ENCODE measurements at places on chromosomes 2 and 18.

GRCh38 chr2:5368263-5368662 lies 323.9 kb upstream of the SOX11 start:
- DNase-seq = peak; percentile 1

GRCh38 chr18:48659188-48660009 lies 120.6 kb downstream of the CTIF start:
- DNase-seq = no peak

GRCh38 chr2:33459745-33460144 lies 16.7 kb upstream of the RASGRP3 start:
- no peak for DNase-seq

GRCh38 chr18:58069099-58069498 lies 25.1 kb downstream of the NEDD4L start:
- DNase-seq = no peak

GRCh38 chr2:124702777-124703176 lies 677.7 kb downstream of the CNTNAP5 start:
- no peak for DNase-seq

- no peak for DNase-seq
Measured at GRCh38 chr2:196963961-196964360, 37.5 kb upstream of the PGAP1 start.

DNA sequence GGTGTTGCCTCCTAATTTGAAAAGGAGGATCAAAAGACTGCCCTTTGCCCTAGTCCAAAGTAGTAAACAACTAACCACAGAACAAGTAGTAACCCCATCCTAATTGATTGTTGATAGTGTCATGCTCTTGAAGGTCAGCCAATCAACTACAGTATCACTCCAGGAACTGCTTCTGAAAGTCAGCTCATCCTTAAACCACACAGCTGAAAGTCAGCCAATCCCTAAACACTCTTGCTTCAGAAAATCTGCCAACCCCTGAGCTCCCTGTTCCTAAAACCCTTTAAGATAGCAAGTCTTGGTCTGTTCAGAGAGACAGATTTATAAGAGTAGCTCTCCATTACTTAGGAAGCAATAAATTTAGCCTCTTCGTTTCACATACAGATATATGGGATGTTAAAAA lies 51.6 kb upstream of the CPO start:
- no peak for DNase-seq

DNA sequence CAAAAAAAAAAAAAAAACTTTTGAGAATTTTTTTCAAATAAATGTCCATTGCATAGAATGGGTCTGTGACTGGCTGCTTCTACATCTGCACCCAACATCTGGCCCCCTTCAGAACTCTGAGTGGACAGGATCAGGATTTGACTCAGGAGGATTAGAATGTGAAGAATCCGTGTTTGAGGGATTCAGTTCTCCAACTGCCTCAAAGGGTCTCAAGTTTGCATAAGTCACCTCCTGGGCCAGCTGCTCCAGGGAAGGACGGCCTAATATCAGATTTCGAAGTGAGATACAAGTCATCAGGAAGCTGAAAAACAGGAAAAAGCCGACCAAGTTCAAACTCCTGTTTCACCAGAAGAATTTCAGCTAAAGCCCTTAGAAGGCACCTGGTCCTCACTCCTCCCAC lies 10.9 kb downstream of the MAT2A start:
- DNase-seq = no peak

DNA sequence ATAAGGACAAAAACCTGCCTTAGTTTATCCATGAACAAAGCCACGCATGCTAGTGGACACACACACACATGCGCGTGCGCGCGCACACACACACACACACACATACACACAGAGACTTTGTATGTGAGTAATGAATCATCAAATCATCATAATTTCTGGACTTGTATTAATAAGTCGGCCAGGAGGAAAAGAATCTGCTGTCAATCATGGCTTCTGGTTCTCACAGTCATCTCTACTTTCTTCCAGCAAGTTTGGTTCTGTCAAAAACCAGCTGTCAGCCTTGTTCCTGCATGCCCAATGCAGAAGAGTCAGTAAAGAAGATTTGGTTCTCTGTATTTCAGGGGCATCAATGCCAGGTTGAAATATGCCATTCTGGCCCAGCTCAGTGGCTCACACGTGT lies 1.1 kb upstream of the TTR start:
- DNase-seq = no peak

DNA sequence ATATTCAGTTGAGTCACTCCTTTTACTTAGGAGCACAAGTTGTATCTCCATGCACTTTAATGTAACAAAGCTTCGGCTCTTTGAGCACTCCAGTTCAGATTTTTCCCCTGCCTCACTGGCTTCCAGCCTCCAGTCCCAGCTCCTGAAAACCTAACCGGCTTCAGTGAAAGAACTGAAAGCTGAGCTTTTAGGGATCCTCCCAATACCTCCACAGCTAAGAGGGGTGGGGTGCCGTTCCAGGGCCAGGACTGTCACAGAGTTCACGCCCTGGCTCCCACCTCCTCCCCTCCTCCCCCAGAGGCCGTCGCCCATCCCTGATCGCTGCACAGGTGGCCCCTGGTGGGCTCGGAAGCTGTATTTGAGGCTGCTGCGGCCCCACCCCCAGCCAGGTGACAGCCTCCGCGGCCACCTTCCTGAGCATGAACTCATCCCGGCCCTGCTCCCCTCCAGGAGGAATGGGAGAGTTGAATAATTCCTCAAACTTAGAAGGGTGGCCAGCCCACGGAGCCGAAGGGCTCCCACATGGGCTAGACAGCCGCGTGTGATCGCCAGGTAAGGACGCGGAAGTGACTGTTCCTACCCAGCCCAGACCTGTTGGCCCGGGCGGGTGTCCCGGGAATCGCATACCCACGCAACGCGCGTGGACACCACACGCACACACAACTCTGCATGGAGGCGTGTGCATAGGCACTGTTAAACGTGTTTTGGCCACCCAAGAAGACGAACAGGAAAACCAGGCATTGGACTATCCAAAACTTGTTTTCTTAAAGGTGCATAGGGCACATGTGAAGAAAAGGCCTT lies 1.8 kb downstream of the MYO5B start:
- DNase-seq = no peak

DNA sequence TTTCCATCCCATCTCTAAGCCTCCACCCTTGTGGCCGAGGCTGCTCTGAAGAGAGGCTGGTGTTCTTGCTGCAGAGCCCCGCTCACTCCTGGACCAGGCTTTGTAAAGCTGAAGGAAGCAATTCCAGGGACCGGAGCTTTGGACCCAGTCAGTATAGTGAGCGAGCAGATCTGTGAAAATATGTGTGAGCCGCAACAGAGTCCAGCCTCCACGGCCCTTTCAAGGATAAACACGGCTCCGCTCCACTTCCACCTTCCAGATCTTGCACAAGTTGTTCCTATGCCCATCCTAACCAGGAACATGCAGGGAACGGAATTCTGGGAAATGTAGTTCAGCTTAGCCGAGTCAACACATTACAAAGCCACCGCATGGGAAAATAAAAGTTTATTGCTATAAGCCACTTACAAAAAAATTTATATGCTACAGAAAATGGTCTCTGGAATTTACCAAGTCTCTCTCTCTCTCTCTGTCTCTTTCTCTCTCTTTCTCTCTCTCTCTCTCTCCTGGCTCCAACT lies 151.7 kb upstream of the ZNF521 start:
- peak; percentile 43 for DNase-seq

DNA sequence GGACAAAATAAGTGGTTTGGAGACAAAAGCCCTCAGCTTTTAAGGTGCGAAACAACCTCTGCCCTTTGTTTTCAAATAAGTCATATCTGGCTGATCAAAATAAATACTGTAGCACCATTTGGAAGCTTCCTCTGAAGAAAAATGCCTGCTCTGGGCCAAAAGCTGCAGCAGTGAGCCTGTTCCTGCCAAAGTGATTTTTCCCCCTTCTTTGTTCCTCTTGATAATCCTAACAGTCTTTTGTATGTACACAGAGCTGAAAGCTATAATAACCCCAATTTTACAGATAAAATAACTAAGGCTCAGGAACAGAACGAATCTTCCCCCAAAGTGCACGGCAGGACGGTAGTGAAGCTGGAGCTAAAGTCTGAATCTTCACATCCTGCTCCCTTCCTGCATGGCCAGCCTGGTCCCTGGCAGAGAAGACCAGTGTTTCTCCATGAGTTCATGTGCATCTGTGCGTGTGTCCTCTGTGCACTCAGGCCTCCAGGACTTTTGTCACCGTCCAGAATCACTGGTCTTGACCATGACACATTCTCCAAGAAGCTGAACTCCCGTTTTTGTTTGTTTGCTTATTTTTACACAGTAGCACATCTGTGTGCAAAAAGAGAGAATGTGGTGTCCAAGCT lies 2114.1 kb upstream of the PIK3C3 start:
- no peak for DNase-seq

DNA sequence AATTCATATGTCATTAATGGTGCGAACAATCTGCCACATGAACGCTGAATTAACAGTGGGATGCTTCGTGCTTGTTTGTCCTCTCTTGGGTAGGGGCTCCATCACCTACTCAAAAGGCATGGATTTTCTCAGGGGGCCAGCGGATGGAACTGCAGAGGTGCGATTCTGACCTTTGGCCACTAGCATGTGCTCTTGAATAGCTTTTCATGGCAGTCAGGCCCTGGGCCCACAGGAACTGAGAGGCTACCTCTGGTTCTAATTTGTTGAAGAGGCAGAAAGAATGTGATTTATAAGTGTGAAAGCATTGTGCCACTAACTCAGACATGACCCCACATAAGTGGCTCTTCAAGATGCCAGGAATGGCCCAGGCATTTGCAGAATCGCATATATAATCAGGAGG lies 283.2 kb downstream of the INSIG2 start:
- peak; percentile 20 for DNase-seq

- no peak for DNase-seq
Measured at GRCh38 chr2:209307161-209308001, 116.5 kb upstream of the MAP2 start.

GRCh38 chr2:133581010-133581760 lies 12.9 kb upstream of the NCKAP5 start:
- no peak for DNase-seq

GRCh38 chr2:136242687-136243277 lies 124.8 kb upstream of the CXCR4 start:
- DNase-seq = no peak

DNA sequence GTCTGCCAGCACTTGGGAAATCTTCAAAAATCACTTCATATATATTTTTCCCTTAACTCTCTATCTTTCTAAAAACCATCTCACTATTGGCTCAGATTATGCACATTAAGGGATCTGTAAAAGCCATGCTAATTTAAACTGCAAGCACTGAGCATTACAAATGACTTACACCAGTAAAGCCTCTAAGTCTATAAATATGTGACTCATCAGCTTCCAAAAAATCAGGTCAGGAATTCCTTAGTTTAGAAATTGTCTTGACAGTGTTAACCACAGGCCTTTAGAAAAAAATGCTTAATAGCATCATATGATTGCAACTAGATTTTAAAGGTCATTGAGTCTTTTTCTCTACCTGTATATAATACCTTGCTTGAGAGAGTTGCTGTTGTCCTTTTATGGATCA lies 1113.6 kb upstream of the PIK3C3 start:
- DNase-seq = no peak

DNA sequence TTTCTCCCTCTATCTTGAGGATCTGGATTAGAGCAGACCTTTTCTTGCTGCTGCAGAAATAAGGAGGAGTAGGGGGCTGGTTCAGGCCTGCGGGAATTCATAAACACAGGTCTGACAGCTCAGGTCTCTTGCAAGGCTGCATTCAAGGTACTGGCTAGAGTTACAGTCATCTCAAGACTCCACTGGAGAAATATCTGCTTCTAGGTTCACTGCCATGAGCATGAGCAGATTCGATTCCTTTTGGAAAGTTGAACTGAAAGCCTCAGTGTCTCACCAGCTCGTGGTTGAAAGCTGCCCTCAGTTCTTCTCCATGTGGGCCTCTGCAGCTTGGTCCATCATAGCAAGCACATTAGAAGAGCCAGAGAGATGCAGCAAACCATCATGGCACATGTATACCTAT lies 124.4 kb upstream of the SETBP1 start:
- no peak for DNase-seq

DNA sequence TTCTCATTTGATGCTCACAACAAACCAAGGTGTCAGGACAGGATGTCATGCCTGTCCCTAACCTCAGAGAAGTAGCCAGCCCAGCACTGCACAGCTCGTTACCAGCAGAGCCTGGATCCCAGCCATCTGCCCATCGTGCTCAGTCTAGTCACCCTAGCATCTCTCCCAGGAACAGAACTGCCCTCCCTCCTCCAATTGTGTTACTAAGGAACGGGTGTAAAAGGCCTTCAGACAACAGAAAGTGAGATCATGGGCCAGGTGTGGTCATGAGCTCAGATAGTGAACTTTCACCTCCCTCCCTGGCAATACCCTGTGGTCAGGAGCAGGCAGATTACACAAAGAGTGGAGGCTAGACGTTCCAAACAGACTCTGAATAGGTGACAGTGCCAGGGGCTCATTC lies 111.8 kb upstream of the PPP1CB start:
- DNase-seq = no peak

- no peak for DNase-seq
Measured at GRCh38 chr2:95044601-95045000, 19.1 kb downstream of the MAL start.

- no peak for DNase-seq
Measured at GRCh38 chr2:144605231-144605840, 85.4 kb upstream of the ZEB2 start.

GRCh38 chr2:216222650-216223352 lies 113.7 kb downstream of the XRCC5 start:
- DNase-seq = no peak

DNA sequence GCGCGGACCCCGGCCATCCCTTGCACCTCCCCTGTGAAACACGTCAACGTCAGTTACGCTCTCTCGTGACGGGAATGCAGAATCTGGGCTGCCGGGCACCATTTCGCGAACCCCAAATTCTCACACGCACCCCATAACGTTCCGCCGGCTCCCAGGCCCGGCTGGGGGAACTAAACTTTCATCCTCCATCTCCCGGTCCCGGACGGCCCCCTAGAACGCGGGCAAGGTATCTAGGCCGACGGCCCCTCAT lies 544 bp downstream of the DNAJC27 start:
- no peak for DNase-seq

DNA sequence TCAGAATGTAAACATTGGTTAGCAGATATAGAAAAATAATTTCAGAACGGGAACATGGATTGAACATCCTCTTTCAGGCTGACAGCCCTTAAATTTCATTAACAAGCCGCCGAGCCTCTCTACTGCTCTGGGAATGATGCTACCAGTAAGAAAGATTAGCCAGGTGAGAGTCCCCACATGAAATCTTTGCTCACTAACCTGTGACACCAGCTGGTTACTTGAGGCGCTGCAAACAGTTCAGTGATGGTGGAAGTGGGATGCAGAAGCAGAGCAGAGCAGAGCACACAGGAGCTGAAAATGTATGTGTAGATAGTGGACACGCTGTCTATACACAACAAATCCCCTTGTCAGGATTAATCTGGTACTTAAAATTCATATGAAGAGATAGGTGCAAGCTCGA lies 721.1 kb downstream of the DPP10 start:
- DNase-seq = peak; percentile 59

DNA sequence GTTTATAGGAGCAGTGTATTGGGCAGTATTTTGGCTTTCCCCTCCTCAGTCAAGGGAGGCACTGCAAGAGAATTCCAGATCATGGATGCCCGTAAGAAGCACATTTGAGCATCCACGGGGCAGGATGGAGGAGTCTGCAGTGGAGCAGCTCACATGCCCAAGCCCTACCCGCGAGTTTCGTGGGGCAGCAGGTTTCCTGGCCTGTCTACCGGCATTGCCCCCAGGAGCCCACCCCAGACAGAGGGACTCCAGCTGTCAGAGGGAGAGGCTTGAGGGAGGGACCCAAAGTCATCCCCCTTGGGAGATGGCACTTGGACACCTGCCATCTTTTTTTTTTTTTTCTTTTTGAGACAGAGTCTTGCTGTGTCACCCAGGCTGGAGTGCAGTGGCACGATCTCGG lies 31.3 kb downstream of the TMEM177 start:
- no peak for DNase-seq

- DNase-seq = no peak
Measured at GRCh38 chr2:152894051-152894450, 175.6 kb downstream of the ARL6IP6 start.

Data from NCI-H1105 treated with DMSO at 0.1 percent for 48 hours (cell line).